ENCODE measurements at places on chromosomes 1 and 21.

- DNase-seq = no peak
Observed at GRCh38 chr21:41929248-41929647, 24.6 kb downstream of the C2CD2 start.

- DNase-seq = no peak
Observed at GRCh38 chr1:25433389-25434186, 2.9 kb downstream of the MACO1 start.

- no peak for DNase-seq
Observed at GRCh38 chr1:197269053-197269452, 1.0 kb downstream of the CRB1 start.

GRCh38 chr1:48093147-48093546 is 96.0 kb upstream of the TRABD2B start:
- DNase-seq = no peak

DNA sequence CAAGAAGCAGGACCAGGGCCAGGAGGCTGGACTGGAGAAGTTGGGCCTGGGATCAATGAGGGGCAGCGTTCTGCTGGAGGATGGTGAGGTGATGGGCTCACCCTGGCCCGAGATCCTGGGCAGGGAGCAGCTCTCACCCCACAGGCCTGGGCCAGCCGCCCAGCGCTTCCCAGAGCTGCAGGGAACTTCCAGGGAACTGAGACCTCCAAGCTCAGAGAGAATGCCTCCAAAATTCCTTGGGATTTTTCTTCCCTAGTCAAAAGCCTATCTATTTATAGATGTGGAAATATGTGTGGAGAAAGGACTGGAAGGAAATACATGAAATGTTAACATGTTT is 121.2 kb downstream of the SPSB1 start:
- peak; percentile 81 for DNase-seq

- DNase-seq = peak; percentile 75
Observed at GRCh38 chr1:228664399-228664914, 70.8 kb upstream of the RHOU start.

DNA sequence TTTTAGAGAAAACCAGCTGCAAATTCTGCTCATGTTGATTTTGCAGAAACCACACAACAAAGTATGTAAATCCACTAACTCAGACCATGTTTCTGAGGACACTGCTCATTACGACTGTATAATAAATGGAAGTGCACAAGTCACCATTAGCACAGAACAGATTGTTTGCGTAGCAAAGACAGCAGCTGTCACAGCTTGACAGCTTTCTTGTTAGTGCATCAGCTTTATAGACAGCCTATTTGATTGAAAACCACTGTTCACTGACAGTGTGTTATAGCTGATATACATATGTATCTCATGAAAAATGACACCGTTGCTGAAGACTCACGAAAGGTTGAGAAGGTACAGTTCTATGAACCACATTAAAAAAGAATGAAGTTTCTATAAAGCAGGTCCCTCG is 560.2 kb upstream of the ZRANB2 start:
- DNase-seq = no peak

- DNase-seq = no peak
Observed at GRCh38 chr1:107820801-107821200, 144.2 kb downstream of the VAV3 start.

- DNase-seq = no peak
Observed at GRCh38 chr1:2137257-2138121, 57.1 kb downstream of the FAAP20 start.
